ENCODE measurements at places on chromosomes 16 and 17. TPM values are rescaled to one million over a fixed set of nuclear protein-coding genes. Genes with fewer than 3 reads are reported as not detected.

GRCh38 chr16:29182501-29182900 lies 197.6 kb downstream of the LAT start:
- DNase-seq, result no peak

DNA sequence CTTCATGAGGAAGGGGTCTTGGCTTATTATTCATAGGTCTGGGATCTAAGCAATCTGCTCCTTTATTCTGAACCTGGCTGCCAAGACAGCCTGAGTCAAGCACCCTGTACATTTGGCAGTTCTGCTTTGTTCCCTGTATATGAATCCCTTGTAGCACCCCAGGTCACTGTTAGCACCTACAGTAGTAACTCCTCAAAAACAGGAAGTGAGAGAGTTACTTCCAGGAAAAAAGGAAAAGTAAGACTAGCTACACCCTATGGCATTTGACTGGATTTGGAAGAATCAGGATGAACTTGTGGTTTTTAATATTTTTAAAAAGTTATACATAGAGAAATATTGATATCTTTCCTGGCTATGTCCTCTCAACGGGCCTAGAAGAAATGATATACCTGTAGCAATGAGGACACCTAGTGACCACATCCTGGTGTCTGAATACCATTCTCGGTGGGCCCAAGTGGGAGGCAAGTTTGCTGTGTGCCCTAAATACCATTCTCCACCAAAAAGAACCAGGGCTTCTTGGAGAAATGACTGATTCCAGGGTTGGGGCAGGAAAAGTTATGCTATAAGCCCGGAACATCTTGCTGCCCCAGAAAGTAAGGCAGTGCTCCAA lies 9.9 kb downstream of the ANKRD40 start:
- DNase-seq, result no peak

- no peak for DNase-seq
These were observed 5.1 kb downstream of the GGA2 start for GRCh38 chr16:23505180-23505665.

DNA sequence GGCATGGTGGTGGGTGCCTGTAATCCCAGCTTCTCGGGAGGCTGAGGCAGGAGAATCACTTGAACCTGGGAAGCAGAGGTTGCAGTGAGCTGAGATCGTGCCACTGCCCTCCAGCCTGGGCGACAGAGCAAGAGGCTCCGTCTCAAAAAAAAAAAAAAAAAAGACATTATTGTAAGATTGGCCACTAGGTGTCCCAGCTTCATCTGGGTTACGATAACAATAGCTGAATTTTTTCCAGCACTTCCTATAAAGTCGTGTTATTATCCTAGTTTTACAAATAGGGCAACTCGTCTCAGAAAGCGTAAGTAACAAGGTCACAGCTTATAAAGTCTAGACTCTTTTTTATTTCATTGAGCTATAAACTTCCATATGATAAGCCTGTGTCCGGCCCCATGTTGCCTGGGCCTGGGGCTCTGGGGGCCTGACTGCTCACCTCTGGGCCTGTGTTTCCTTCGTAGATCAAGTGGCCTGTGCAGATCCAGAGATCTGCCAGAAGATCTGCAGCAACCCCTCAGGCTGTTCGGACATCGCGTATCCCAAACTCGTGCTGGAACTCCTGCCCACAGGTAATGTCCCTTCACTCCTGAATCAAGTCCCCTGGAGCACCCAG lies 60.5 kb downstream of the SLC5A11 start:
- no peak for DNase-seq

DNA sequence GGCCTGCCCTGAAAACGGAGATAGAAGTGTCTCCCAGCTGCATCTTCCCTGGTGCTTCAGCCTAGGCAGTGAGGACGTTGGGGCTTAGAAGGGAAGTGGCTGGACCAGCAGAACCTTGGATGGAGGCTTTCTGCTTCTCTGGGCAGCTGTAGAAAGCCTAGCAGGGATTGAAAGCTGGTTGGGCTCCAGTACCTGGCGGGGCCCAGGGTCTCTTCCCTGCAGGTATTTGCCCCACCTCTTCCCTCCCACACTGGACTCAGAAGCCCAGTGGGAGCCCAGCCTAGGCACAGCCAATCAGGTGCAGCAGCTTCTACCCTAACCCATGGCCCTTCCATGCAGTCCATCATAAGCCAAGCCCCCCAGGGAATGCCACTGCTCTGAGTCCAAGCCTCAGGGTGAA lies 190.3 kb upstream of the IRX6 start:
- DNase-seq, result no peak

- DNase-seq, result no peak
These were observed 182.8 kb upstream of the ELAC2 start for GRCh38 chr17:13200671-13201070.

GRCh38 chr16:87582216-87582965 lies 19.9 kb upstream of the JPH3 start:
- DNase-seq, result no peak

DNA sequence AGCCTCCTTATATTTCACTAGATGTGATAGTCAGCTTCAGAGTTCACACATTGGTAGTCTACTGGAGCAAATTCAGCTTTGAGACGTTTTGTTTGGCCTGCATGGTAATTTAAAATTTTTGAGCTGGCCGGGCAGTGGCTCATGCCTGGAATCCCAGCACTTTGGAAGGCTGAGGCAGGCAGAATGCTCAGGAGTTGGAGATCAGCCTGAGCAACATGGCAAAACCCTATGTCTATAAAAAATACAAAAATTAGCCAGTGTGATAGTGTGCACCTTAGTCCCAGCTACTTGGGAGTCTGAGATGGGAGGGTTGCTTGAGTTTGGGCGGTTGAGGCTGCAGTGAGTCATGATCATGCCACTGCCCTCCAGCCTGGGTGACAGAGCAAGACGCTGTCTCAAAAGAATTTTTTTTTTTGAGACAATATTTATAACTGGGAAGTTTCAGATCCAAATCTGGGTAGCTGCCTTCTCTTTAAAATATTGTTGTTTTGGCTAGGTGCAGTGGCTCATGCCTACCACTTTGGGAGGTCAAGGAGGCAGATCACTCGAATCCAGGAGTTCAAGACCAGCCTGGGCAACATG lies 4.8 kb upstream of the BLMH start:
- no peak for DNase-seq

KRT32 gene
- not detected for polyA plus RNA-seq

PRR15L gene
- polyA plus RNA-seq, result 24.6 TPM

Data from right renal cortex interstitium (tissue), 3 donors.